ENCODE measurements at places on chromosomes 16 and 17.

- no peak for DNase-seq
Observed at GRCh38 chr16:143456-143855, 5.0 kb upstream of the NPRL3 start.

GRCh38 chr17:7179317-7180254 lies at the start of gene ASGR1:
Gene ASGR1 (minus strand): TSS chr17:7179370. CDS start chr17:7178563, 807 bp downstream.
- DNase-seq = no peak

GRCh38 chr16:87627542-87628245 lies 25.4 kb downstream of the JPH3 start:
- no peak for DNase-seq

- DNase-seq = no peak
Observed at GRCh38 chr17:6596081-6596480, 39.7 kb upstream of the PITPNM3 start.

- peak; percentile 38 for DNase-seq
Observed at GRCh38 chr17:17890773-17891759, 54.3 kb upstream of the SREBF1 start.

GRCh38 chr16:3920206-3920605 lies 39.7 kb upstream of the CREBBP start:
- DNase-seq = no peak

DNA sequence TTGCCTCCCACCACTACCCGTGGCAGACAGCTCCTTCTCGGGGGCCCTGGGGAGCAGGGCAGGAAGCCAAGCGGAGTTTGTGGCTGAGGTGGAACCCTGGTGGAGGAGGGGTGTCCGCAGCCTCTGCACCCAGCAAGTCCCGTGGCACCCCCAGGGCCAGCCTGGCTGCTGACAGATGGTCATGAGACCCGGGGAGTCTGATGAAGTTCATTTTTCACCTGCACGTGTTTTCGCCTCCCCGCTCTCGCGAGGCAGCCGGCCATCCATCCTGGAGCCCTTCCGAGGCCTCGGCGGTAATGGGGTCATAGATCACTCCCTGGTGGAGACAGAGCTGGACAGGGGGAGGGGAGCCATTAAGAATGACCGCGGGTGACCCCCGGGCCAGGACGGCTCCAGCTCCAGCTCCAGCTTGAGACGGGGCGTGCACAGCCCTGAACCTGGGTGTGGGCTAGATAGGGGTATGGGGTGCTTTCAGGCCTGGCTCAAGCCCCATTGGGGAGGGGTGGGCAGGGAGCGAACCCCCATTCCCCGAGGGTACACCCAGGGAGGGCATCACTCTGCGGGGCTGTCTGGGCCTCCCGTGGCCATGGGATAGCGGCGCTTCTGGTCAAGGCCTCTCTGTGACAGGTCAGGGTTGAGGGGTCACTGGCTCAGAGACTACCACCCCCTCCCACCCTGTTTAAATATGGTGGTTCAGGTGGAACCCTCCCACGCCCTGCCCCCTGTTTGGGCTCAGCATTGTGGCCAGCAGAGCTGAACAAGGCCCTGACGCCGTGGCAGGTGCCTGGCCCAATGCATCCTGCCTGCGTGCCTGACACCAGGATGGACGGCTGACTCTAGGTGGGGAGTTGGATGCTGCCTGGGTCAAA lies 227.4 kb upstream of the GSE1 start:
- DNase-seq = no peak

DNA sequence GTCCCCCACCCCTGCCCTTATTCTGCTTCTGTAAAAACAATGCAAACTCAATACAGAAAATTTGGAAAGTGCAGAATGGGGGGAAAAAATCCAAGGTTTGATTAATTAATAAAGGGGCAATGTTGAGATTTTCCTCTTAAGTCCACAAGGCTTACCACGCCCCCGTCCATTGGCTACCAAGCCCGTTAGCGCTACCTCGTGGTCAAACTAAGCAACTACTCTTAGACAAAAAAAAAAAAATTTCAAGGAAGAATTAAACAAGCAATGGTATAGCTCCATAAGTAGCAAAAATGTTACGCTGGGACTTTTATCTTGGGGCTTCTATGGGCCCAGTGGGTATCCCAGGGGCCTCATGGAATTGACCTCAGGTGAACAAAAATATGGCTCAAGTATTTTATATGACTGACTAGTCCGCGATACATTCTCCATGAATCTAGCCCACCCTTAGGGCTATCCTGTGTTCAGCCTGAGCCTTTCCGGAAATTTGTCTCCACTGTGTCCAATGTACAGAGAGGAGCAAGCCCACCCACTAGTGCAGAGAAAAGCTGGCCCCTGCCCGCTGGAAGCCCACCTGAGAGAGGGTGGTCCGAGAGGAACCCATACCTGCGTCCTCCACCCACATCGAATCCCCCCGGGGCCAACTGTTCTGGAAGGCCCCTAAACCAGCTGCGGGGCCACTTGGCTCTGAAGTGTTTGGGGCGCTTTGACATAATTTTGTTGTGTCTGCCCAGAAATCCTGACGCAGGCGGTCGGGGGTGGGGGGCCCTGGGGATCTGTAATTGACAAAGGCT lies 19.1 kb upstream of the TEX2 start:
- peak; percentile 61 for DNase-seq

GRCh38 chr17:69723316-69723715 lies 308.8 kb downstream of the MAP2K6 start:
- no peak for DNase-seq

DNA sequence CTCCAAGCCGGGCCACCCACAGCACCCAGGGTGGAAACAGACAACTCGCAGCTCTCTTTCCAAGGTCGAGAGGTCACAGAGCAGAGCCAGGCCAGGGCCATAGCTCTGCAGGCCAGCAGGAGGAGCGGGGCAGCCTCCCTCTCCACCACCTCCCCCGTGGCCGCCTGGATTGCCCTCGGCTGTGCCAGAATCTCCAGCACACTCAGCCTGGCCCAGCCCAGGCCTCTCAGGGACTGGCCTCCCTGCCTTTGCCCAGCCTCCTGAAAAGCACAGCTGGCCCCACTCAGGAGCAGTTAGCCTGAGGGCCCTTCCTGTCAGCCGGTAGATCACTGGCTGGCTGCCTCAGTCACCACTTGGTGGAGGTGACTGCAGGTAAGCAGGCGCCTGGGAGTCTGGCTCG lies 85.8 kb upstream of the SEC14L1 start:
- DNase-seq = no peak

GRCh38 chr17:51103451-51103850 lies 17.2 kb downstream of the SPAG9 start:
- no peak for DNase-seq

DNA sequence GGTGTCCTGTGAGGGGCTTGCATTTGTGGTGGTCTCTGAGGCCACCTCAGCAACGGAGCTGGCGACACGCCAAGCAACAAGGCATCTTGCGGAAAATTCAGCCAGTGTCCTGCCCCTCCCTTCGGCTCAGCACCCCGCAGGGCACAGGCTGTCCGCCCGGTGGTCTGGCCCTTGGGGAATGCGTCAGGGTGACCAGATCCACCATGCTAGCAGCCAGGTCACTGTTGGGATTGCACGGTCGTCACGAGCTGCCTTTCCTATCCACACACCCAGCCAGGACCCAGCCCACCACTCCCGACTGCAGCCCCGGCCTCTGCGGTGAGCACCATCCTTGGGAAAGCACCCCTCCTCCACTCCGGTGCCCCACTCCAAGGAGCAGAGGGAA lies 221.2 kb downstream of the NTN1 start:
- DNase-seq = no peak

DNA sequence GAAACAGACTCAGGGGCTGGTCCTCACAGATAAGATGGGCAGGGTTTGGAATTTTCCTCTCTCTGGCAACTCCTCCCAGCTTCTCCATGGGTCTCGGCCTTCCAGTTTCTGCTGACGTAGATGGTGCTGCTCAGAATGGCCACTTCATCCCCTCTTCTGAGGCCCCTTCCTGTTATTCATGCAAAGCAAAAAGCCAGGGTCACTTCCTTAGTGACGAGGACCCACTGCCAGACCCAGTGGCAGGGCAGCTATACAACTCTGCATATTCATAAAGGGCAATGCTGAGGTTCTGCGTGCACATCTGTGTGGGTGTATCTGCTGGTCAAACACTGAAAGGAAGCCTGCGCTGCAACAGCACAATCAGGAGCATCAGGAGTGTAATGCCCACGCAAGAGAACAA lies 108.8 kb downstream of the WSCD1 start:
- DNase-seq = no peak

DNA sequence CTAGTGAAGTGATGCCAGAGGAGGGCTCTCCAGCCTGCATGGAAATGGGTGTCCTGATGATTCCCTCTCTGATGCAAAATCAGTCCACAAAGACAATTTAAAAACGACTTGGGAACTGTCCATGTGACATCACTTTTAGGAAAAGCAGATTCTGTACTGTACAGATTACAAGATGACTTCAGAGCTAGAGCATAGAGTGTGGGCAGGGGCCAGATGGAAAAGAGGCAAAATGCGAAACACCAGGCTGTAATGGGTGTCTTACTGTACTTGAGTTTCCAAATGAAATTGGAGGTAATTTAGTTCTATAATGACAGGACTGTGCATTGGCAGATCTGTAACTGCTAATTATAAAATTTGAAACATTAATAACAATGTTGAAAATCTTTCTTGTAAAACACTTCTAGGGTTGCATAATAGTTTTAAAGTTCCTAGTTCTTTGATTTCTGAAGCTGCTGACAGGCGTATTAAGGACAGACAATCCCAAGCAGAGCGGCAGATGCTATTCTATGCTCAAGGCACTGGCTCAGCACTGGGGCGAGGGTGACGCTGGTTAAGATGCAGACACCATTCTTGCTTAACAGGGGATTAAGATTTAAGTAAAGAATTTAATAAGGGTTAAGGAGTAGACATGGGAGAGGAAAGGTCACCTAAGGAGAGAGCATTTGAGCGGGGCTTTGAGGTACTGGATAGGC lies 29.6 kb downstream of the OGFOD1 start:
- DNase-seq = no peak

GRCh38 chr16:85055493-85056210 lies 28.1 kb downstream of the KIAA0513 start:
- peak; percentile 66 for DNase-seq

DNA sequence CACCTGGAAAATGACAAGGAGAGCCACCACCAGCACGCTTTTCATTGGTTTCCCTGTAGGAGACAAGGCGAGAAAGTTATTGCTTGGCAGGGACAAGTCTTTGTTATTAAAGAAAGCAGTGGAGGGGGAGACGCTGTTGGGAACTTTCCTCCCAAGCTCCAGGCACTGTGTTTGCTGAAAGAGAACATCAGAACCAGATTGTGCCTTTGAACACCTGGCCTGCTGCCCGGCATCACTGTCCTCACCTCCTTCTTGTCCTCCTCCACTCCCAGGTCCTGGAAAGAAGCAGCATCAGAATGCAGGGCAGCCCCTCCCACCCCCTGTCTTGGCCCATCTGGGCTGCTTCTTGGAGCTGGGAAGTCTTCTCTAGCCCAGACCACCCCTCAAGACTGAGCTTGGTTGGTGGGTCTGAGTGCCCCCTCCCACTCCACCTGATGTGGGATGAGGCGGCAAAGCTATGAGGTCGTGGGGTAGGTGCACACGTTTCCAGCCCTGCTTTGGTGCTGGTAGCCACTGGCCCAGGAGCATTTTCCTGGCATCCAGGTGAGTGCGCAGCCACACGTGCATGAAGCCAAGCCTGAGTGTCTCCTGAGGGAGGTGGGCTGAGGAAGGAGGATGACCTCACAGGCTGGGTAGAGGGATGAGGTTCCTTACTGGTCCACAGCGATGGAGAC lies 6.2 kb downstream of the CCR7 start:
- DNase-seq = no peak

DNA sequence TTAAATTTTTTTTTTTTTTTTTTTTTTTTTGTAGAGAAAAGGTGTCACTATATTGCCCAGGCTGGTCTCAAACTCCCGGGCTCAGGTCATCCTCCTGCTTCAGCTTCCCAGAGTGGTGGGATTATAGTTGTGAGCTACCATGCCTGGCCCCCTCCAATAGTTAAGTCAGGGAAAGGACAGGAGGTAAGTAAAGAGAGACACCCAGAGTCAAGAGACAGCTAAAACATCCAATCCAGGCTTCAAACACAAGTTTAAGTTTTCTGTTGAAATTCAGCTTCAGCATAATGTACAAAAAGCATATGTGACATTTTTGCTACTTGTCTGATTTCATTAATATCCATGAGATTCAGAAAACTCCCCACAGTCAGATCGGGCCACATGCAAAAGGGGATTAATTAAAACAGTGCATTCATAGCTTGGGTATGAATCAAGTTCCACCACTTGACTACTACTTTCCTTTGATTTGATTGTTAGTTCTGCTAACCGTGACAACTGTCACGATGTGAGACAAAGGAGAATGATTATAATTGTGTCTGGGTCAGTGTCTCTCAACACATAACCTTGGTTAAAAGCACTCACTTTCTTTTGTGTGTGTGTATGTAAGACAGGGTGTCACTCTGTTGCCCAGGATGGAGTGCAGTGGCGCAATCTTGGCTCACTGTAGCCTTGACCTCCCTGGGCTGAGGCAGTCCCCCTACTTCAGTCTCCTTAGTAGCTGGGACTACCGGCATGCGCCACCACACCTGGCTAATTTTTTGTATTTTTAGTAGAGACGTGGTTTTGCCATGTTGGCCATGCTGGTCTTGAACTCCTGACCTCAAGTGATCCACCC lies 184.9 kb downstream of the PARN start:
- no peak for DNase-seq

DNA sequence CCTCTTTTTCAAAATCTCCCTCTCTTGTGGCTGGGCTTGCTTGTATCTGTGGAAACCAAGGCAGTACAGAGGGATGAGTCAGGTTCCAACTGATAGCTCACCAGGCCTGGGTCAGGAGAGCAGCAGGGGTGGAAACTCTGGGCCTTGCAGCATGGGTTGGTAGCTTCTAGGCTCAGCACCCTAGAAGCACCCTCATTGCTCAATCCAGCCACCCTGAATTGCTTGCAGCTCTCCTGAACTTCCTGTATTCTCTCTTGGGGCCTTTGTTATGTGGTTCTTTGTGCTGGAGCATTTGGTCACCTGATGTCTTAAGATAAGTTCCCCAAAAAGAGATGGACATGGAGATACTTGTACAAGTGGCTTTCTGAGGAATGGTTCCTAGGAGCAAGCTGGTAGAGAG lies 169.4 kb downstream of the IRX5 start:
- DNase-seq = no peak

GRCh38 chr17:15431196-15431595 lies 36.2 kb downstream of the CDRT4 start:
- DNase-seq = no peak

DNA sequence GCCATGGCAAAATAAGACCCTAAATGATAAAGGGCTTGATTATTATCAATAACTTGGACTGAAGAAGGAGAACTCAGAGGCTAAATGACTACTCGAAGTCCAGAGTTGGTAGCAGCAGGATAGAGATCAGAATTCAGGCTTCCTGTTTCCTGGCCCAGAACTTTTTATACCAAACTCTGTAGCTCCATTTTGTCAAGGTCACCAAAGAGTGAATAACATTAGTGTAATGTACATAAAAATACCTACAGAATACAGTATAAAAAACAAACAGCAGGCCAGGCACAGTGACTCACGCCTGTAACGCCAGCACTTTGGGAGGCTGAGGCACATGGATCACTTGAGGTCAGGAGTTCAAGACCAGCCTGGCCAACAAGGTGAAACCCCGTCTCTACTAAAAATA lies 79.0 kb downstream of the ARHGAP17 start:
- no peak for DNase-seq

GRCh38 chr16:22278441-22279230 lies 18.6 kb upstream of the POLR3E start:
- DNase-seq = no peak
